ENCODE measurements at places on chromosomes 2 and 18.
A peak's percentile ranks its signal among the peaks of the same experiment; 100 is the strongest.

GRCh38 chr2:55311444-55311870, 42.4 kb upstream of the MTIF2 start:
- DNase-seq: peak; percentile 6

GRCh38 chr2:39622860-39623259, 42.9 kb upstream of the TMEM178A start:
- no peak for DNase-seq

- DNase-seq: no peak
Observed at GRCh38 chr2:151159109-151159662, 102.5 kb downstream of the RBM43 start.

DNA sequence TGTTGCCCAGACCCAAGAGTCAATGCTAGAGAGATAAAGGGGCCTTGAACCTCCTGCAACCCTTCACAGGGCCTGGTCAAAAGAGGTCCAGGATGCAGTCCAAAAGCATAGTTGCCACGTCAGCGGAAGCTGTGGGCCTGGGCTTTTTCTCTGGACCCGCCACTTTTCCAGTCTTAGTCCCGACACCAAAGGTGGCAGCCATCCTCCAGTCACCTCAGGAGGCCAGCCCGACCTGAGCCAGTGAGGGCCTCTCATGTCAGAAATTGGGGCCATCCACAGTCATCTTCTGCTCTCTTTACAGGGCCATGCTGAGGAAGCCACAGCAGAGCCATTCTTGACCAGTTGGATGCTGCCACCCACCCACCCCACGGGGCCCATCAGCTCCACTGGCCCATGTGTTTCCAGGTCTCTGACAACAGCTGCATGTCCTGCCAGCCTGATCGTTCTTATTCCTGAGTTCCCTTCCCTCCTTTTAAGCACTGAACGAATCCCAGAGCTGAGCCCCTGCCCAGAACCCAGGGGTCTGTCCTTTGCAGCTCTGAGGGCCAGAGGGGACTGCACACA, 34.1 kb upstream of the KLHL29 start:
- no peak for DNase-seq

DNA sequence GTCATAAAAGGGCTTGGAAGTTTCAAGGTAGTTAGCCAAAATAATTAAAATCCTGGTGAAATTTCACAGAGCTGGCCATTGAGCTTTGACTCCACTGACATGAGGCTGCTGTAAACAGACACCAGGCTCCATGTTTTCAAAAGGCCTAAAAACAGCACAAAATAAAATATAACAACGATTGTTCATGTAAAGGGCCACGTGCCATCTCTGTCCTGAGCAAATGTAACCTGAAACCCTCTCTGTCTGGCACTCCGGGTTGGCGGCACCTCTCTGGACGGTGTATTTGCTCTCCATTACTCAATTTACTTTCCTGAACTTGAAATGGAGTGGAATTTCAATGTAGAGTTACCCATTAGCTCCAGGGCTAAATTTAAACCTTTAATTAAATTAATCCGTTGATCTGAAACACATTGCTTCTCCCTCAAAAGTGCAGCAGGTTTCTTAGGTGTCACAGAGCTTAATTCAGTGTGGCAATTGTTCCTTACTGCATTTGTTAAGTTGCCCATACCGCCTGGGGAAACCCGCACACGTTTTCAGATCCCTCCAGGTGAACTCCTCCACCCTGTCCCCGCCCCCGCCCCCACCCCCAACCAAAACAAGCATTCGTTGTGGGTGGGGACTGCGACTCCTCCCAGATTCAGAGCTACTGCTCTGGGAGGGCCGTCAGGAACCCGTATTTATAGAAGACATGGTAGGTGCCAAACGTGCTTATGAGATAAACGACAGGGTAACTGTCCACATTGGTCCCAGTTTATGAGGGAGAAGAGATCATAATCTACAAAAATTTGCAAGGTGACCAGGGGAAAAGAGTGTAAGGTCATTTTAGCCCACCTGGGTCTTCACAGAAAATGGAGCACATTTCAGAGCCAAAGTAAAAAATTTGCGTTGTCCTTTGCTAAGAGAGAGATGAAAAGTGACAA, 1.2 kb upstream of the CABLES1 start:
- DNase-seq: peak; percentile 77
